Activated T-helper 9 cell treated with anti-CD3 and anti-CD28 coated beads, Interleukin-2, amount 50 U/mL, for 16 hours (primary cell): ENCODE measurements at places on chromosomes 1 and 21.

DNA sequence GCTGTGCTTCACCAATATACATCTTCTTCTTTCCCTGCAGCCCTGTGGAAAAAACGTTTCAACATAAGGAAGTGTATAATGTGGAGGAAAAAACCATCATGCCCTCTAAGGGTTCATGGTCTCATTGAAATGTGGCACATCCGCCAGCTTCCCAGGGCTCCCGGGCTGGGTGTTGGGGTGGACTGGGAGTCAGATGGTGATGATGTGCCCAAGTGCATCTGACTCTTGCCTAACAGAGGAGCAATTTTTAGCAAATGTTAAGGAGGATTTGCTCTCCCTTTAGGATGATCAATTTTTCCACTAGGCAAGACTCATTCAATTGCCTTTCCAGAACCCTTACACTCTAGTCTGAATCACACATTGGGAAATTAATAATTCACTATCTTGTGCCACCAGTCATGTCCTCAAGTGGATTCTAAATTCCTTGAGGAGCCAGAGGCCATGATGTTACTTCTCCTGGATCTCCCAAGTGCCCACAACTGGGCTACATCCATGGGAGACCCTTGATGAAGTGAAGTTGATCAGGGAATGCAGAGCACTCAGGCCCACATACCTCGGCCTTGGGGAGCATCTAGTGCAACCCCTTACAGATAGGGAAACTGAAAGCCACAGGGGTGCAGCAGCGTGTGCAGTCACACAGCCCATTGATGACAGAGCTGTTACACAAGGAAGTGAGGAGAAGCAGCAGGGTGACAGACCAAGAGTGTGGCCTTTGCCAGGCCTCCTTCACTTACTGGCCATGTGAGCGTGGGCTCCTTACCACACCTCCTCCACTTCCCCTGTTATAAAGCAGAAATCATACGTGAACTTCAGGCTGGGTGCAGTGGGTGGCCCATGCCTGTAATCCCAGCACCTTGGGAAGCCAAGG, 100.0 kb upstream of the SLC44A3 start:
- DNase-seq: no peak

DNA sequence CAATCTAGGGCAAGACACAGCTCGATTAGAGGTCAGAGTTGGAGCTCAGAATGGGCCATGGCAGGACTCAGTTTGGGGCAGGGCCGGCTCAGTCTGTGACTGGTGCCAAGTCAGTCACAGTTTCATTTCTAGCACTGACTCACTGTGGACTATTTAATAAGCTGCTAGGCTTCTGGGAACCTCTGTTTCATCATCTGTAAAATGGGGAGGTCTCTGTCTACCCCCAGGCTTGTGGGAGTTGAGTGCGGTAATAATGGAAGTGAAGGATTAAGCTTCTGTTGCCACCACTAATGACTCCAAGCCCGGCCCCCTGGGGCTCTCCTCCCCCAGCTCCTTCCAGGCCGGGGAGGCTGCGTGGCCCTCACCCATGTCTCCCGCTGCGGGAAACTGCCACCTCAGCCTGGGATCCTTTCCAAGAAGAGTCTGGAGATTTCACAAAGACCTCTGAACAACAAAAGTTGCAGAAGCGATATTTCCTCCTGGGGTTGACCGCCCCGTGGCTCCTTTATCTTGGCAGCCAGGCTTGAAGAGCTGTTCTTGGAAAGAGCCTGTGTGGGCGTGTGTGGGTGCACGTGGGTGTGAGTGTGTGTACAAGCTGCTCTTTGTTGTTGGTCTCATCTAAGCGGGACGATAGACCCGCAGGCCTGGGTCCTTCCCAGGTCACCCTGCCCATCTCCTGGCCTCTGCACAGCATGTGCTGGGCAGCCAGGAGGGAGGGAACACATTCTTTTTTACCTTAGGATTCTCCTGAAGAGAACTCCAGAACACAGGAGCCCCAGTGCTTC, 29.1 kb downstream of the KNCN start:
- peak; percentile 10 for DNase-seq

- no peak for DNase-seq
These were observed 940 bp upstream of the PLA2G2C start for GRCh38 chr1:20187103-20187812.

DNA sequence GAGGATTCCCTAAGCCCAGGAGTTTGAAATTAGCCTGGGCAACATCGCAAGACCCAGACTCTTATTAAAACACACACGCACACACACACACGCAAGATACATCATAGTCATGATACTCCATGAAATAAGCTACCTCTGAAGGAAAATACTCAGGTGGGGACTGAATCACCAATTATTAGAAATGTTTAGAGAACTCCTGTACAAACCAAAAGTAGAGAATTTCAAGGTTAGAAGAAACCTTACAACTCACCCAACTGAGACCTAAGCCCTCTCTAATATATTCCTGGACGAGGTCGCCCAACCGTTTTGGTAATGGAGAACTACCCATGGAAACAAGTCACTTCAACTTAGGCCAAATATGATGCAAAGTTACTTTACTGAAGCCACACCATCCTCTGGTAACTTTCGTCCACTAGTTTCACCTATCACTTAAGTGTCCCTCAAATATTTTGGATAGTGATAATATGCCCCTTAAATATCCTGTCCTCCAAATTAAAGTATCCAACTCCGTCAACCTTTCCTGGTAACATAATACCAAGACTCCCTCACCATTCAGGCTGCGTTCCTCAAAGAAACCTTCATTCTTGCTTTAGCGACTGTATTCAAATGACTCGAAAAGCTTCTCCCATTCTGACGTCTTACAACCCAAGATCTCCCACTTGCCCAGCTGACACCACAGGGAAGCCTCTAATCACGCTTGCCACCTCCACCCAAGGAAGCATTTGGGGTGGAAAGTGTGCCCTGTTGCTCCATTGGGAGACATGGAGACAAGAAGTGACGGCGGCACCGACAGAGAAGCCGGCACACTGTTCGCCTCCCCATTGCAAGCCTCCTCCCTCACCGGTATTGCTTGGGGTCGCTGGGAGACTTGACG, 856 bp downstream of the NRDC start:
- DNase-seq: no peak

- DNase-seq: no peak
These were observed 33.8 kb downstream of the RSPH1 start for GRCh38 chr21:42461881-42462877.

GRCh38 chr1:197312163-197312562, 44.1 kb downstream of the CRB1 start:
- no peak for DNase-seq

GRCh38 chr1:184146202-184146601, 94.7 kb downstream of the TSEN15 start:
- no peak for DNase-seq

DNA sequence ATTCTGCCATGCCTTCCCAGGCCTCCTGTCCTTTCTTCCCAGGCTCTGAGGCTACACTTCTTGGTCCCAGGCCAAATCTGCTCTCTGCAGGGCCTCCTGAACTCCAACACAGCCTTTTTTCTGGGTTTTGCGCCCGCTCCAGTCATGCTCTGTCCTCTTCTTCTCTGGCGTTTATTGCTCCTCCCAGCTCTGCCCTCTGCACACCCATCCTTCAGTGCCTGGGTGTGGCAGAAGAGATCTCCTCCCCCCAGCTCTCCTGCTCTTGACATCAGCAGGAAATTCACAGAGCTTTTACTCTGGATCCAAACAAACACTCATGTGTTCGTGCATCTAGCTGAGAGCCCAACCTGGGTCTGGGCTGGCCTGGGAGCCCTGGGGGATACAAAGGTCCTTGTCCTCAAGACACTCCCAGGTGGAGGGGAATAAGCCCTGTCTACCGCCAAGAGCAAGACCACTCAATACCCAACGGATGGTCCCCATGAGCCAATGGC, 22.9 kb upstream of the EPS8L3 start:
- no peak for DNase-seq

- no peak for DNase-seq
These were observed 7.5 kb upstream of the DPH2 start for GRCh38 chr1:43962324-43962723.

DNA sequence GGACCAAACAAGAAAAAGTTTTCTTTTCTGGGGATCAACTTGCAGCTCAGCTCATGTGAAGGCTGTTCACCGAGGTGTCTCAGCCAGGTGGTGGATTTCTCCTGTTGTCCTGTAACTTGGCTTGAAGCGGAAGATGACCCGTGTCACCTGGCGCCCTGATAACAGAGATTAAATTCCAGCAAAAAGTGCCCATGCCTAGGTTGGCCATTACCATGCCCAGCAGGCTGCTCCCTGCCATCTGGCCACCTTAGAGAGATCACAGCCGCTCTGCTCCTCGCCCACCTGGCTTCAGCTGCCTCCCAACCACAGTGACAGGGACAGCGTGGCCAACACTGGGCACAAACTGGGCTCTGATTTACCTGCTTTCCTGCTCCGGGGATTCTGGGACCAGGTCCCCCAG, 149.5 kb downstream of the ZBTB18 start:
- DNase-seq: no peak

DNA sequence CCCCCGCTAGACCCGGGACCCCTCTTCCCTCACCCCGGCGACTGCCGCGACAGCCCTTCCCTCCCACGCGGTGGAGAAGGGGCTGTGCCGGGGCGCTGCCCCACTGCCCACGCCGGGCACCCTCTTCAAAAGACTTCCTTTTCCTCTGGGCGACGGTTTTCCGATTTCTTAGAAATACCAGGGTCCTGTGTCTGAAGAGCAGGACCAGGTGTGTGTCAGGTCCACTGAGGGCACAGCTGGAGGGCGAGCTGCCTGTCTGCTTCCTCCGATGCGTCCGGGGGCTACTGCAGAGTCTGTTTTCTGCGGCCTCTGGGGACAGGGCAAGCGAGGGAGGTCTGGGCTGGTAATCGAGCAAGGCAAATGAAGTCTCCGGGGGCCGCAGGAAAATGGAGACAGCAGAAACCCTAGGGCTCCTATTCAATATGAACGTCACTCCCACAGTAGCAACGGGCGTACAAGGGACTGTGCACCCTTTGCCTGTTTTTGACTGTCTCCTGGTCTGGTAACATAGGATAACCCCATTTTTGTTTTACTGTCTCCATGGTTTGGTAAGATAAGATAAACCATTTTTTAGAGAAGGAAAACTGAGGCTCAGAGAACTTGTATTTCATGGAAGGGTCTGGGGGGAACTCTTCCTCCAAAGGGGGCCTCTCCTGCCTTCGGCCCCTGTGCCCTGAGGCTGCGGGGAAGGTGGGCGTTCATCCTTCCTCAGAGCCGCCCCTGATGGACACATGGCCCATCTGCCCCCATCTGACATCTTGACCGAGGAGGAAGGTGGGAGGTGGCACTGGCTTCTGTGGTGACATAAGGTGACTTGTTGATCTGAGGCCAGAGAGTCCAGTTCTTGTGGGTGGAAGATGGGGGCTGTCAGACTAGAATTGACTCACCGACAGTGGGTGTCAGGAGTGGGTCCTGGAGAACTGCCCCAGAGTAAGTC, 970 bp downstream of the TNFRSF1B start:
- DNase-seq: no peak

GRCh38 chr1:98268316-98268715, 347.5 kb upstream of the DPYD start:
- no peak for DNase-seq

DNA sequence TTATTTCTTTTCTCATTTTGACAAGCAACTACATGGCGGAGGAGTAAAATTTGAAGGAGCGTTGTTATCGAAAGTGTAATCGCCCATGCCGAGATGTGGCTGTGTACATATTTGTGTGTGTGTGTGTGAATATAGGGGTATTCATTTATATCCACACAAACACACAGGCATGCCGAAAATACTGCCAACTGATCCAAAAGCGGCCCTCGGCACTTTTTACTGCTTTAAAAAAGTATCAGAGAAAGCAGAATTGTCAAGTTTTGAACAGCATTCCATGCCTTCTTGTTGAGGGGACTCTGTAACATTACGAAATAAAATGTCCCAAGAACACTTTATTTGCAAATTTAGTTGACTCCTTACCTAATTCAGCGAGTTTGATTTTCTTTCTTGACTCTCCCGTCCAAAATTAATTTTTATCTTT, 1.1 kb downstream of the PBX1 start:
- no peak for DNase-seq

- no peak for DNase-seq
These were observed 1.4 kb upstream of the IL24 start for GRCh38 chr1:206895837-206896242.

DNA sequence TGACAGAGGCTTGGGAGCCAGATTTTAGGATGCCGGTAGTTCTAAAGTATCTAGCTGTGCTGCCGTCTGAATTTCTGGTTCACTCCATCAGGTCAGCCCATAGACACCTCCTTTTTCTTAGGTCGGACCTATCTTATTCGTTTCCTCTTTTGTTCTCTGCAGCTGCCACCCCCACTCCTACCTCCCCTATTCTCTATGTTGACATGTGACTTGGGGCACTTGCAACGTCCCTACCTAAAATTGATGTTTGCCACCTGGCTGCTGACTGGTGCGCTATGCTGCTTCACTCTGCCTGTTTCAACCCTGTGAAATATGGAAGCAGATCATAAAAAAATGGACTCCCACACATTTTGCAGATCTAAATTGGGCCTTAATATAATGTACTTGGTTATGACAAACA, 55.3 kb downstream of the PBX1 start:
- DNase-seq: no peak

DNA sequence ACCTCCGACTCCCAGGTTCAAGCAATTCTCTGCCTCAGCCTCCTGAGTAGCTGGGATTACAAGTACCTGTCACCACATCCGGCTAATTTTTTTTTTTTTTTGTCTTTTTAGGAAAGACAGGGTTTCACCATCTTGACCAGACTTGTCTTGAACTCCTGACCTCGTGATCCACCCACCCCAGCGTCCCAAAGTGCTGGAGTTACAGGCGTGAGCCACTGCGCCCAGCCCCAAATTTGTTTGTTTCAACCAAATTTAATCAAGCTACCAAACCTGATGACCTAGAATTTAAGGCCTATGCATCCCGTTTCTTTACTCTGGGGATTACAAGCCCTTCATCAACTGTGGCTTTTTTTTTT, 58.3 kb upstream of the TBX15 start:
- no peak for DNase-seq

DNA sequence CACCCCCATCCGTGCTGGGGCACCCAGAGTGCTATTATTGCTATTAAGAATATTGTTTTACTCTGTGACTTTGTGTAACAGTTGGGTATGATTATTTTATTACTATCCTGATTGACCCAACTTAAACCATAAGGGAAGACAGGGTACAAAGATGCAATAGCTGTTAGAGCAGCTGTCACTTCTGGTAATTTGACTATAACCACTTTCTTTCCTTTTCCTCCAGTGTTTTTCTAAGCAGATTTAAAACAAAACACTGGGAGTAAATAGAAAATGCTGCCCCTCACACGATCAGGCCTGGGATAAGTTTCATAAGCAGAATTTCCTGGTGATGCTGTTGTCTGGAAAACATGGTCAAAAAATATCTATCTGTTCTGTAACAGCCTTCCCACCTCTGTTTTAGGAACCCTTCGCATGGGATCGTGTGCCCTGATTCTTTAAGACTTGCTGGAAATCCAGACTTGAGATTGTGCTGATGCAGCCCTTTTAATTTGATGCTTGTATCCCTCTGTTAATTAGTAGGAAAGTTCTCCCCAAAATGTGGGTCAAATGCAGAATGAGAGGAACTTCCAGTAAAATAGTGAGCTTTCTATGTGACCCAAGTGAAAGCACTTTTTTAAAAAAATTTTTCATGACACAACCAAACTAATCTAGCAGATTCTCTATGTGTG, 165.3 kb downstream of the FMN2 start:
- DNase-seq: no peak
